ENCODE measurements at places on chromosomes 1 and 21.

DNA sequence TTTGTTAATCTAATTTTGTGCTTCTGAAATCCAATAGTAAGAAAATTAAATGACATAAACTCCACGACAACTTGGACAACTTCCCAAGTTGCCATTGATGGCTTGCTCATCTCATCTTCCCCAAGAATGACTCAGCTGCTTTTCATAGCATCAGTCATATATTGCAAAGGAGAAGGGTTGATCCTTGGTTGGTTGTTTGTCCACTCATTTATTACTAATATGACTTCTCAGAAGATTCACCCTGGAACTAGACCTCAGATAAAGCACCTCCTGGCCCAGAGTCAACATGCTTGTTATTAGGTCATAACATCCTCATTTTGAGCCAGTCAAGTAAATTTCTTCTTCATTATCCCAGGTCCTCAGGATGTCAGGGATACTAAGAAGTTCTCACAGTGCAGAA, 2.3 kb upstream of the LCE3D start:
- no peak for DNase-seq

GRCh38 chr21:27045281-27045985, 78.5 kb upstream of the ADAMTS5 start:
- DNase-seq: no peak

DNA sequence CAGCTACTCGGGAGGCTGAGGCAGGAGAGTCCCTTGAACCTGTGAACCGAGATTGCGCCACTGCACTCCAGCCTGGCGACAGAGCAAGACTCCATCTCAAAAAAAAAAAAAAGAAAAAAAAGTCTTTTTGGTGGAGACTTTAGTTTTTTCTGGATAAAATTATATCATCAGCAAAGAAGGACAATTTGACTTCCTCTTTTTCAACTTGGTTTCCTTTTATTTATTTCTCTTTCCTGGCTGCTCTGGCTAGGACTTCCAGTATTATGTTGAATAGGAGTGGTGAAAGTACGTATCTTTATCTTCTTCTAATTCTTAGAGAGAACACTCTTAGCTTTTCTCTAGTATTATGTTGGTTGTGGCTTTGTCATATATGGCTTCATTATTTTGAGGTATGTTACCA, 130.8 kb downstream of the PCBP3 start:
- no peak for DNase-seq

GRCh38 chr1:184014271-184014670, 23.3 kb downstream of the COLGALT2 start:
- no peak for DNase-seq

- DNase-seq: no peak
These were observed 62.3 kb downstream of the ST6GALNAC3 start for GRCh38 chr1:76136894-76137293.

DNA sequence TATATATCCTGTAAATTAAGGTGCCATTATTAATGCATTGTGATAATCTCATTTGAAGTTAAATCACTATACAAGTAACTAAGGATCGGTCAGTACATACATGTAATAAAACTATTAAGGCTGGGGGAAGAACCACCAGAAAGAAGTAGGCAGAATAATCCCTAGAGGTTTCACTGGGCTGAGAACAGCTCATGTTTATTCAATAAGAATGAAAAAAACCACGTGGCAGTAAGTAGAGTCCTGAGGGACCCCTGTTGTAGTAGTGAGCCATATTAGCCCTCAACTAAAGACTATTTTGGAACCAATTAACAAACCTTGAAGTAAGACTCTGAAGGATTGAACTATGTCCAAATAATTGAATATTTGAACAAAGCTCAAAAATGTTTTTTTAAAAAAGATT, 46.9 kb upstream of the ADAM30 start:
- no peak for DNase-seq

DNA sequence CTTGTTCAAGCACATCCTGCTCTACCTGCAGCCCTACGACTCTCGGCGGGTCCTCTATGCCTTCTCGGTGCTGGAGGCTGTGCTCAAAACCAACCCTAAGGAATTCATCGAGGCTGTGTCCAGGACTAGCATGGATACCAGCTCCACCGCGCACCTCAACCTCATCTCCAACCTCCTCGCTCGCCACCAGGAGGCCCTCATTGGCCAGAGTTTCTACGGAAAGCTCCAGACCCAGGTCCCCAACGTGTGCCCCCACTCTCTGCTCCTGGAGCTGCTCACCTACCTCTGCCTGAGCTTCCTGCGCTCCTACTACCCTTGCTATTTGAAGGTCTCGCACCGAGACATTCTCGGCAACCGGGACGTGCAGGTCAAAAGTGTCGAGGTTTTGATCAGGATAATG, 74.3 kb upstream of the MORC3 start:
- DNase-seq: no peak

DNA sequence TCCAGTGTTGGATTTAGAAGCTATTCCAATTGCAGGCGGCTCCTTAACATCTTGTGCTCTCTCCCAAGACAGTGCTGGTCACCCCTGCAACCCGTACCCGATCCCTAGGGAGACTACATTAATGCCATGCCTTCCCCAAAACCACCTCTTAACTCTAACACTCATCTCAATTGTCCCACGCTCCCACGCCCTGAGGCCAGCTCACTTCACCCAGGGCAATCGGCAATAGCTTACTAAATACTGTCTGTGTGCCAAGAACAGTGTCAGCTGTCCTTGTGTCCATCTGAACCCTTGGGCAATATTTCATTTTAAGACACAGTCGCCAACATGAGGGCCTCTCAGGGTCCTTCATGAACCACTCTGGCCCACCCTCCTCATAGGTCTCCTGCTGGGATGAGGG, 13.9 kb downstream of the C1orf198 start:
- no peak for DNase-seq

GRCh38 chr1:79364896-79365295, 358.4 kb upstream of the ADGRL4 start:
- no peak for DNase-seq

All from COLO829 (cell line).